ENCODE measurements at places on chromosomes 16 and 17.
A peak's percentile ranks its signal among the peaks of the same experiment; 100 is the strongest.

- no peak for DNase-seq
Measured at GRCh38 chr16:21163576-21163975, 5.1 kb downstream of the LDAF1 start.

- DNase-seq: no peak
Measured at GRCh38 chr17:49468811-49469385, 26.2 kb upstream of the NGFR start.

DNA sequence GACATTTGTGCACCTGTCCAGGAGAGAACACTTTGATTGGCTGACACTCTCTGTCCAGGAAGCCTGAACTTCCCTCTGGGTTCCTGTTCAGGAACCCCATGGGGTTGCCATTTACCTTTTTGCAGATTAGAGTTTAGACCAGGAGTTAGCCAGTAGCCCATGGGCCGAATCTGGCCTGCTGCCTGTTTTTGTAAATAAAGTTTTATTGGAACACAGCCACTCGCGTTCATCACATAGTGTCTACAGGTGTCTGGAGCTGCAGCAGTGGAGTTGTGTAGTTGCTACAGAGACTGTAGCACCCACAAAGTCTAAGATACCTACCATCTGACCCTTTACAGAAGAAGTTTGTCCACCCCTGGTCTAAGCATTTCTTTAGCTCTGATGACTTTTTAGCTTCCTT, 70.9 kb downstream of the ABCC1 start:
- no peak for DNase-seq

- no peak for DNase-seq
Measured at GRCh38 chr16:86363057-86363490, 147.3 kb upstream of the FOXF1 start.

DNA sequence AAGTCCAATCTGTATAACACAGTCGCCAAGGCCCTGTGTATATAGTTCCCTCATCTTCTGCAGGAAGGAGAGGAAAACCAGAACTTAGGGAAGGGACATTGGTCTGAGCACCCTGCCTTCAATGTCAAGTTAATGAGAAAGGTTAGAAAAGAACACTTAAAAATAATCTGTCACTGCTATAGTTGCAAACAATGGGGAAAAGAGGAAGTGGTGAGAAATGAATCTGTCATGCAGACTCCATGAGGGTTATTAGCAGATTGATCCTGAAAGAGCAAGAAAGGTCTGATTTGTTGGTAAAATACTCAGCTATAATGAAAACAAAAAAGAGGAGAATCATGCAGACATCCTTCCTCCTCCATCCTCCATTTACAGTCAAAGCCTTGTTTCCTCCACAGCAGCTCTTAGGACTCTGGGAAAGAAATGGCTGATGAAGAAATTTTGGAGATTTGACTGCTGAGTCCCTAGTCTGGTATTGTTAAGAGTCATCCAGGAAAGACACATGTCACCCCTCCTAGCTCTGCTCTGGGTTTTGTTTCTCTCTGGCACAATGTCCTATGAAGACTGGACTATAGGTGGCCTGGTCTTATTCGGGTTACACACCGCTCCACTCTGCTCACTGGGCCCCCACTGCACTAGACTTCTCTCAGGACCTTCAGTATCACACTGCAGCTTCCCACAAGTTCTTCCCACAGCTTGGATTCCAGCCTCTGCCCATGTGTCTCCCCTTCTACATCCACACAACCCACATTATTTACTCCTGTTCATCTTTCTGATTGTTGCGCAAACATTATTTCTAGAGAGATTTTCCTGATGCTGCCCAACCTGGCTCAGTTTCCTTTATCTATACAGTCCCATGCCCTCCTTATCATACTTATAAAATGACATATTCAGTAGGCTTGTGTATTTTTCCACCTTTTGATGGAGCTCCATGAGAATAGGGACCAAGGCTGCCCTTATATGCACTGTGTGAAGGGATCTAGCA, 56.5 kb upstream of the XYLT1 start:
- DNase-seq: no peak

DNA sequence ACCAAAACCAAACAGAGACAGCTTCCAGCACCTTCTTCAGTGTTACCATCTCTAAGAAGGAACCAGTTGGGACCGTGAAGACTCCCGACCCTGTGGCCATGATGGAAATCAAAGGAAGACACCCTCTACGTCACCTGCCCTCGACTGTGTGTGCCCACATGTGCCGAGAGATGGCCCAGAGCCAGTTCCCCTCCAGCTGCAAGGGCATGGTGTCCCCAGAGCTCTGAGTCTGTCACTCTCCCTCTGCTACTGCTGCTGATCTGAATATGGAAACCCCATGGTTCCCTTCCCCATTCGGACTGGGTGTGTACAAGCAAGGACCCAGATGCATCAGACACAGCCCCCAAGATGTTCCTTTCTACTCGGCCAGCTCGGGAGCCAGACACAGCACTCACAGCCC, 76.4 kb downstream of the SOCS1 start:
- no peak for DNase-seq

GRCh38 chr17:20823905-20824304, 218.9 kb downstream of the USP22 start:
- no peak for DNase-seq

GRCh38 chr16:18852647-18853046, 51.3 kb upstream of the ARL6IP1 start:
- DNase-seq: no peak

- DNase-seq: no peak
Measured at GRCh38 chr16:69834807-69835466, 72.8 kb downstream of the WWP2 start.

DNA sequence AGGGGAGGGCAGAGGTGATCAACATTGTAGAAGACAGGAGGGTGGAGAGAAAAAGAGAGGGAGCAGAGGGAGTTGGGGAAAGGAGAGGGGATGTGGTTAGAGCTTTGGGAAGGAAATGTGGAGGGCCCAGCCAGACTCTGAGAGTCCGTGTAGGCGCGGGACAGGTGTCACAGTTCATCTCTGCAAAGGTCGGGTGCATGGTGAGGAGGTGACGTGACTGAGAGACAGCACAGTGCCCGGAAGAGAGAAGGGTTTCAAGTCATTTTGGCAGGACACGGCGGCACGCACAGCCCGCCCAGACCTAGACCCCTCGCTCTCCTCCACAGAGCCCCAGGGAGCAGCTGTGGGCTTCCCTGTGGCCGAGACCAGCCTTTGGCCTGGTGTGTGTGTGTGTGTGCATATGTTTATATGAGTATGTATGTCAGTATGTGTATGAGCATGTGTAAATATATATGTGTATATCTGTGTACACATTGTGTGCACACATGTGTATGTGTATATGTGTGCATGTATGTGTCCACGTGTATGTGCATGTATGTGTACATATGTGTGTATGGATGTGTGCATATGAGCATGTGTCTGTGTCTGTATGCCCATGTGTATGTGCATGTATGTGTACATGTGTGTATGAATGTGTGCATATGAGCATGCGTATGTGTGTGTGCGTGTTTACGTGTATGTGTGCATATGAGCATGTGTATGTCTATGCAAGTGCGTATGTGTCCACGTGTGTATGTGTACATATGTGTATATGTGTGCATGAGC, 104.6 kb downstream of the SEC14L1 start:
- no peak for DNase-seq

- no peak for DNase-seq
Measured at GRCh38 chr17:45792995-45793755, 9.1 kb downstream of the CRHR1 start.

DNA sequence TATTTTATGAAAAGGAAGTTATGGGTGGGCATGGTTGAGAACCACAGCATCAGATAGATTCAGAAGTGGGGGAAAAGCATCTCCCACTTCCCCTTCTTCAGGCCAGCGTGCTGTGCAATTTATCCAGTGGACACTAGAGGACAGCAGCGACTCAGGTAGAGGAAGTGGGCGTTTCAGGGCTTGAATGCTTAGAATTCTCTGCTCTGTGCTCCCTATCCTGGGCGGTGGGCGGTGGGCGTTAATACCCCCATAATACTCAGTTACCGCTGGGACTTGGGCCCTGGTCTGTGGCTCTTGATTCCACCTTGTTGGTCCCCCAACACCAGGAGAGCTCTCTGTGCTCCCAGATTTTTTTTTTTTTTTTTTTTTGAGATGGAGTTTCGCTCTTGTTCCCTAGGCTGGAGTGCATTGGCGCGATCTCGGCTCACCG, 3.7 kb upstream of the LYZL6 start:
- DNase-seq: no peak

GRCh38 chr16:11629071-11630030, 38.9 kb upstream of the SNN start:
- no peak for DNase-seq

GRCh38 chr16:6125483-6126259, 1028.1 kb upstream of the EEF2KMT start:
- no peak for DNase-seq

DNA sequence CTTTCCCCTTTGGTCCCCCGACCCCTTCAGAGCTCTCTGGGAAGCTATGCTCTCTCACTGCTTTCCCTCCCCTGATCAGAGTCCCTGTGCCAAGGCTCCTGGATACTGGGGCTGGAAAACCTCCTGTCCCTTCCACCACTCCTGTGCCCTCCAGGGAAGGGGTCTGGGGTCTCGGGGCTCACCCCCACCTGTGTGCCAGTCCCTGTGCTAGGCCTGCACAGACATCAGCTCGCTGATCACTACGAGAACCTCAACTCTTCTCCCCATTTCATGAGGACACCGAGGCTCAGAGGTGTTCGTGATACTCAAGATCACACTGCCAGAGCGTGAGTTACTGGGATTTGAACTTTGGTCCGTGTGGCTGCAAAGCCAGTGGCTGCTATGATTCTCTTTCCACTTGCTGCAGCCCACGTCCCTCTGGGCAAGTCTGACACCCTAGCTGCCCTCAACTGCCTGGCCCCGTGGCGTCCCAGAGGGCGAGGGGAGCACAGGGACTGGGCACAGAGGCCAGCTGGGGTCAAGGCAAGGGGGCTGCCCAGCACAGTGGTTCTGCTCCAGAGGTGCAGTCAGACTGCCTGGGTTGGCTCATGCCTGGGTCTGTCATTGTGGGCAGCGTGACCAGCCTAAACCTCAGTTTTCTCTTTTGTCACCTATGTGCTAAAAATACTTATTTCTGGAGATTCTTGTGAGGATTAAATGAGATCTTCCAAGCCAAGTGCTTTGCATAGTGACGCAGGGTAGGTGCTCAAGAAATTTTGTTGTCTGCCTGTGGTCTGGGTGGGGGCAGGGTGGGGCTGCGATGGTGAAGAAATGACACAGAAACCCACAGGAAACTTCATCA, 43.8 kb upstream of the TOB1 start:
- peak; percentile 57 for DNase-seq

- no peak for DNase-seq
Measured at GRCh38 chr16:80988756-80989155, 17.9 kb downstream of the CMC2 start.

DNA sequence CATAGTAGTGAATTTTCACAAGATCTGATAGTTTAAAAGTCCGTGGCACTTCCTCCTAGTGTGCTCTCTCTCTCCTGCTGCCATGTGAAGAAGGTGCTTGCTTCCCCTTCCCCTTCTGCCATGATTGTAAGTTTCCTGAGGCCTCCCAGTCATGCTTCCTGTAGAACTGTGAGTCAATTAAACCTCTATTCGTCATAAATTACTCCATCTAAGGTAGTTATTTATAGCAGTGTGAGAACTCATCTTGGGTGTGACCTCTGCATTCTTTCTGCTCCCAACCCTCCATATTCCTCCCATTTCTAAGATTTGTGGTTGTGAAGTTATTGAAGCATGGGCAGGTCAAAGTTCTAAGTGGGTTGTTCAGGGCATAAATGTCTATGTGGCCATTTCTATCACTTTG, 62.1 kb upstream of the ADAMTS18 start:
- DNase-seq: no peak

GRCh38 chr17:64223283-64223682, 39.8 kb downstream of the TEX2 start:
- DNase-seq: no peak

DNA sequence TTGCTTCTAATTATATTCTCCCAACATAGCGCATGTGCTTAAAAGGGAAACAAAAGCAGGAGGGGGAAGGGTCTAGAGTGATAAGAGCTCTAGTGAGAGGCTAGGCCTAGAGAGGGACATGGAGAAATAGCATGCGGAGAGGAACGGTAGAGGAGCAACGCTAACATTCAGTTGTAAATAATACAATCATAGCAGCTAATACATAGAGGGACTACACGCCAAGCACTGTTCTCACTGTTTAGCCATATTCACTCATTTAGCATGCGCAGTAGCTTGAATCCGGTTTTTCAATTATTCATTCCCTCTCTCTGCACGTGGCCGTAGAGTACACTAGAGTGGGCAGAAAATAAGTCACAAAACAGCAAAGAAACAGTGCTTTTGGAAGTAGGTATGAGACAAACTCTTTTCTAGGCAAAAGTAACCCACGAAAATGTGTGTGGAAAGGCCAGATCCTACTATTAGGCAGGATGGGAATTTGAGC, 1.7 kb upstream of the ALOX12 start:
- no peak for DNase-seq

- no peak for DNase-seq
Measured at GRCh38 chr17:43341715-43342588, 56.8 kb upstream of the ARL4D start.

DNA sequence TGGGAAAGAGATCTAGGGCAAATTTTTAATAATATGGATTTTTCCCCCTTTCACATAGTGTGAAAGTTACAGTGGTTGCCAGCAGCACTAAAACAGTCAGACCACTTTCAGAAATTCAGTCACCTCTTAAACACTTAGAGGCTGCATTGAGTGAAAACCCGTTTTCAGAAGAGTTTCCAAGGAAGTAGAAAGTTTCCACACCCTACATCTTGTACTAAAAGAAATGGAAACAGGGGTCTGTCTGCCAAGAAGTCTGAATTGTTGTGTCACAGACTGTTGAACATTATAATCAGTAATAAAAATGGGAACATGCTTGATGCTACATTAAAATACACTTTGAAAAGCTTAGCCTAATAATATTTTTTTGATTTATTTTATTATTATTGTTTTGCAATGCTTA, 278.9 kb upstream of the KCNJ16 start:
- no peak for DNase-seq

DNA sequence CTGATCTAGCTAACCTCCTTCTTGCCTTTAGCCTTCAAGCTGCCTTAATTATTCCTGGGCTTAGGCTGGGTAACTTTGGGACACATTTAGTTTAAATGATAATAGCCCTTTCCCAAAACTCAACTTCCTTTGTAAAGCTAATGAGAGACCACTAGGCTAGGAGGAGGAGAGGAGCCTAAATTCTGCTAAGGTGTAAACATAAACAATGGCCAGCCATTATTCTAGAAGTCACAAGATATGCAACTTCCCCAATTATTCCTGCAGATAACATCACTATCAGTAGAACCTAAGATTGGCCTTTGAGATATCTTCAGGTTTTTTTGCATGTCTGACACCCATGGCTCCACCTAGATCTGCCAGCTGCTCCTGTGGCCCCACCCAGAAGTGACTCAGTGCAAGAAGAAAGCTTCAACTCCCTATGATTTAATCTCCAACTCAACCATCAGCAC, 131.2 kb upstream of the FAM20A start:
- no peak for DNase-seq

GRCh38 chr17:65134035-65134434, 3.1 kb upstream of the RGS9 start:
- no peak for DNase-seq

GRCh38 chr17:49513044-49513395, 17.9 kb downstream of the NGFR start:
- DNase-seq: no peak
